ENCODE measurements at places on chromosomes 11 and 22.

GRCh38 chr22:44172370-44173108, 8.2 kb upstream of the PARVG start:
- DNase-seq: peak; percentile 6

DNA sequence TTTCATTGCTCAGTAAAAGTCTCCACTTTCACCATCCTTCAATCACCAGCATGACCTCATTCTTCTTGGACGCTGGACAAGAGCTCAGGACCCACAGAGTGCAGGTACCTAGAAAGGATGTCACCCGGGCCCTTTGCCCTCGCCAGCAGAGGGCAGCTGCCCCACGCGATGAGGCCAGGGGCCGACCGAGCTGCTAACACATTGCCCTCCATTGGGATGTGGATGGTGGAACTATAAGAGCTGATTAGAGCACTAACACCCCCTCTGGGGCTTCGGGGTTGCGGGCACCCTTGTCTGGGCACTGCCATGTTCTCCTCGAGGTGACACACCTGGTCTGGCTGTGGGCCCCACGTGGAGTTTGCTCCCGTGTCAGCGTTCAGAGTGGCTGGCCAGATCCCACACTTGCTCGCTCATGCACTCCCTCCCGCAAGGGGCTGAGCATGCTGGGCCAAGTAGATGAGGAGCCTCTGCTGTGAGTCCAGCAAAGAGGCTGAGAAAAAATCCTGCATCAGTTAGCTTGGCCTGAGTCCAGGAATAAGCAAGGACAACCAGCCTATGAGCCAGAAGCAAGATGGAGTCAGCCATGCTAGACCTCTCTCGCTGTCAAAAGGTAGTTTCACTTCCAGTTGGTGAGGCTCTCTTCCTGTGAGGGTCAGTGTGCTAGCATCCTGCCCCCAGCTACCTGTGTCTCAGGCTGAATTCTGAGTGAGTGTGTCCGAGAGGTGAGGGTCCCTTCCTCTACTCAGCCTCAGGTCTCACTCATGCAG, 9.8 kb downstream of the KRTAP5-6 start:
- no peak for DNase-seq

DNA sequence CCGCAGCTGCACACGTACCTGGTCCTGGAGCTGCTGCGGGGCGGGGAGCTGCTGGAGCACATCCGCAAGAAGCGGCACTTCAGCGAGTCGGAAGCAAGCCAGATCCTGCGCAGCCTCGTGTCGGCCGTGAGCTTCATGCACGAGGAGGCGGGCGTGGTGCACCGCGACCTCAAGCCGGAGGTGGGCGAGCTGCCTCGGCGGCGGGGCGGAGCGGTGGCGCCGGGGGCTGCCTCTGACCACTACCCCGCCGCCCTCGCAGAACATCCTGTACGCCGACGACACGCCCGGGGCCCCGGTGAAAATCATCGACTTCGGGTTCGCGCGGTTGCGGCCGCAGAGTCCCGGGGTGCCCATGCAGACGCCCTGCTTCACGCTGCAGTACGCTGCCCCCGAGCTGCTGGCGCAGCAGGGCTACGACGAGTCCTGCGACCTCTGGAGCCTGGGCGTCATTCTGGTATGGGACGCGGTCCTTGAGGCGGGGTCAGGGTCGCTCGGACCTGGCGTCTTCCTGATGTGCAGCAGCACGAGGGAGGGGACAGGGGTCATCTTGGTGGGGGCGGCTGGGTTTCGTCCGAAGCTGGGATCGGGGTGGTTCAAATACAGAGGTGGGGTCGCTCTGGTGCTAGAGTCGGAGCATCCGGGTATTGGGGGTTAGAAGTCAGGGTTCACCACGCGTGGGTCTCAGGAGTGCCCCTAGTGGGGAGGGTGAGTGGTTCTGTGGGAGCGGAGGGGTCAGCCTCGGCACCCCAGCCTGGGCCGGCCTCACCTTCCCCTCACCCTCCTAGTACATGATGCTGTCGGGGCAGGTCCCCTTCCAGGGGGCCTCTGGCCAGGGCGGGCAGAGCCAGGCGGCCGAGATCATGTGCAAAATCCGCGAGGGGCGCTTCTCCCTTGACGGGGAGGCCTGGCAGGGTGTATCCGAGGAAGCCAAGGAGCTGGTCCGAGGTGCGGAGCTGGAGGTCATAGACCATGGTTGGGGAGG, 10.8 kb downstream of the RPS6KA4 start:
- no peak for DNase-seq

GRCh38 chr22:40345815-40346184, 500 bp upstream of the ADSL start:
- DNase-seq: no peak

- DNase-seq: peak; percentile 40
Observed at GRCh38 chr11:33542921-33543320, 157.7 kb downstream of the C11orf91 start.

GRCh38 chr11:92907671-92908070, 61.8 kb upstream of the MTNR1B start:
- no peak for DNase-seq

DNA sequence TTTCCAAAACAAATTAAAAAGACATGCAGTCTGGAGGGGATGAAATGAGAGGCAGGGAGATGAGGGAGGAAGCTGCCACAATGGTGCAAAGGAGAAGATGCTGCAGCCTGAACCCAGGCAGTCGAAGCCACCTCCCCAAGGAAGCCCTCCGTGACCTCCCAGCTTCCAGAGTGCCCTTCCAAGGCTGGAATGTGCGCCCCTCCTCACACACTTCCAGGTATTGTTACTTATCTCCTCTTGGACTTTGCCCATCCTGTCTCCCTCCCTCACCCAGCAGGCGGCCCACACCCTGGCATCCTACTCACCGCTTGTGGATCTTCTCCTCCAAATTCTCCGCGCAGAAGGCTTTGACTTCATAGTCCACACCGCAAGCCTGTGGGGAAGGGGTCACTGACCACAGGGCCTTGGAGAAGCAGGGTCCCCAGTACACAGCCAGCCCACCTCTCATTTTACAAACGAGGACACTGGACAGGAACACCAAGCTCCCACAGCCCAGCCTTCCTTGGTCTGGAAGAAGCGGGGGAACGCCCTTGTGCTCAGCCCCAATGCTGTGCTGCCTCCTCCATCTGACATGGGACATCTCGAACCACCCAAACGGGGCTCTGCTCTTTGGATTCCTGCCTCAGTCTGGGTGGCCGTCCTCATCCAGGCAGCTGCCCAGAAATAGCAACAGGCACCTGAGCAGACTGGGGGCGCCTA, 40.3 kb downstream of the TPBGL start:
- DNase-seq: no peak

- no peak for DNase-seq
Observed at GRCh38 chr11:12198251-12199222, 88.1 kb downstream of the MICAL2 start.

DNA sequence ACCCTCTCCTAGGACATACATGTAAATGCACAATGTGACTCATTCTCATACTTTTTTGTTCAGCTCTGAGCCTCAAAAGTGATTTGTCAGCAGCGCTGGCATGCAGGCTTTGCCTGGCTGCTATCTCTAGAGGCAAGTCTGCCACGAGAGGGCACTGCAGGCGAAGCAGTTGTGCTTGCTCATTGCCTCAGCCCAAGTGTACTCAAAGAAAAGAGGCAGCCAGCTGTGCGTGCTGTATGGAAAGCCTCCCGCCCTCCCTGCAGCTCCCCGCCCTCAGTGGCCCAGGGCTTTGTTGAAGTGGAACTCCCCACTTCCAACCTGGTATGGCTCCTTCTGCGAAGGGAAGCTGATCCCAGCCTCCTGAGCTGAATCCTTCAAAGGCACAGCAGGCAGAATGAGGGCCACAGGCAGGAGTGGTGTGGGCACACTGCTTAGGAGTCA, 16.3 kb downstream of the SDHAF2 start:
- peak; percentile 97 for DNase-seq

- peak; percentile 5 for DNase-seq
Observed at GRCh38 chr11:5684036-5684645, 733 bp downstream of the TRIM5 start.

- DNase-seq: no peak
Observed at GRCh38 chr22:46081036-46081830, 69.1 kb upstream of the PPARA start.

DNA sequence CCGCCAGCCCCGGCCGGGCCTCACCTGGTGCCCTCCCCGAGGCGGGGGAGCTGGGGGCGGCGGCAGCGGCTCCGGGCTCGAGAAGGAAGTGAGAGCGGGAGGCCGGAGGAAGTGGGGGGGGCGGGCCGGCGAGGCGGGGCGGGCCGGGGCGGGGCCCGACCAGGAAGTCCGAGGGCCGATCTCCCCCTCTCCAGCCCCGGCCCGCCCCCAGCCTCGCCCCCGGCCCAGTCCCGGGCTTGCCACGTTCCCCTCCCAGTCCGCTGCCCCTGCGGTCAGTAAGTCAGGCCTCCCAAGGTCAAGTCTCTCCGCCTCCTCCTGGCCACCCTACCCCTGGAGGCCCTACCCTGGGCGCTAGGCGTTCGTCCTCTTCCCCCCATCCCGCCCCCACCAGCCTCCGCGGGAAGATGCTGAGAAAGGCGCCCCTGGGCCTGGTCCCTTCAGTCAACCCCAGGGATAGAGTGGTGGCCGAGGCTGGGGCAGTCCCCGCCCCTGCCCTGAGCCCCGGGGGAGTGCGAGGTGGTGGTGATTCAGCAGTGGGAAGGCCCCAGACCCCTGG, at the start of gene RHOG:
TSS of gene RHOG (minus strand) at position 90 of the 556 bp plus-strand sequence. CDS start 12,821 bp downstream, outside the sequence.
- DNase-seq: no peak

DNA sequence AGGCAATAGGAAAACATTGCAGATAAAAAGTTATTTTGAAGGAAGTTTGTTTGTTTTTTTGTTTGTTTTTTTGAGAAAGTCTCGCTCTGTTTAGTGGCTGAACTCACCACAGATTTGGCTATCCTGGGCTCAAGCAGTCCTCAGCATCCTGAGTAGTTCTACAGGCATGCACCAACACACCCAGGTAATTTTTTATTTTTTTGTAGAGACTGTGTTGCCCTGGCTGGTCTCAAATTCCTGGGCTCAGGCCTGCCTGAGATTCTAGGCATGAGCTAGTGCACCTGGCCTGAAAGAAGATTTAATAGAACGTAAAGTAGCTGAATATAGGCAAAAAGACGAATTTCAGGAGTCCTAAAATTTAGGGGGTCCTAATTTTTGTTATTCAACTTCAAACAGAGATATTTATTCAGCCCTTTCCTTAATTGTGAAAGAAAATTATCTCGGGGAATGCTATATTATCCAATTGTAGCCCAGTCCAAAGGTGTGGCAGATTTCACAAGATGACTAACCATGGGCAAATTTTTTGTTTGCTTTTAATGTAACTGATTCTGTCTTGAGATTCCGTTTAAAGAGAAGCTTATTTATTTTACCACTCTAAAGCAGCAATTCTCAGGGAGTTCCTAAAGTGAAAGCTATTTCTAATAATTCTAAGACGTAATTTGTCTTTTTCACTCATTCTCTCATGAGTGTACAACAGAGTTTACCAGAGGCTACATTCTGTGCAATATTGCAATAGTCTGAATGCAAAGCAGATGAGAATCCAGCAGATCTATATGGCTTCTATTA, 940 bp downstream of the IL18 start:
- no peak for DNase-seq

DNA sequence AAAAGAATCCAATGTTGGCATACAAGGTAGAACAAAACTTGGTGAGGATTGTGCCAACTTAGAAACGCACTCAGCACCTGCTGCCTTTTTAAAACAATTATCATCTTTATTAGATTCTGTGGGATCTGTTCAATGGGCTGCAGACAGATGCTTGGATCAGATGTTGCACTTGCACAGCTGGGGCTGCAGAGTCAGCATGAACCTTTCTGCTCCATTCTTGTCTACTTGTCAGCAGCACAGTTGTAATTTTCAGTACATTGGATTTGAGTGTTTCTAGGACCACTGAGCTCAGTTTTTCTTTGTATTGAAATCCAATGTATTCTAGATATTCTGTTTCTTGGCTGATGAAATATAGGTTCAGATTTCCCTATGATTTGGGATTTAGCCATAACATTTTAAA, 164.5 kb downstream of the LUZP2 start:
- DNase-seq: no peak

DNA sequence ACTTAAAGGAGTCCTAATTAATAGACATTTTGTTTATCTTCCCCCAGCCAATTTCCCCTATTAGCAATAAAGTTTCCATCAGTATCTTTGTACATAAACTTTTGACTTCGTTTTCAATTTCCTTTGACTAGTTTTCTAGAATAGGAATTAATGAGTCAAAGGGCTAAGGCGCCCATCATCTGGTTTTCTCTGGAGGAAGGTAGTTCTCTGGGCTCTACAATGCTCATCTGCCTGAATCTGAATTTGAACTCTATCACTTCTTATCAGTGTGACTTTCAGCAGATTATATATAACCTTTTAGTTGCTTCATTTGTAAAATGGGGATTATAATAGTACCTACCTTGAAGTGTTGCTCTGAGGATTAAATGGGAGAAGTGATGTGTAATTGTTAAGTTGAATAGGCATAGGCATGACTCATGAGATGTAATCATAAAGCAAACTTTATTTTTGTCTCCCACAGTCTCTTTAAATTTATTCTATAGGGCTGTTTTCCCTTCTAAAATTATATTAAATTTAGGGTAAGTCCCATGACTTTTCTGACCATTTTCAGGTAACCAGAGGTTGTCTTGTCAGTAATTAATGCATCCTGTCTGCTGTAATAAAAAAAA, 5.8 kb upstream of the TUB start:
- DNase-seq: no peak

GRCh38 chr11:76523147-76523546, 78.3 kb downstream of the EMSY start:
- DNase-seq: peak; percentile 6

GRCh38 chr11:70352100-70352499, 46.2 kb upstream of the CTTN start:
- DNase-seq: no peak

DNA sequence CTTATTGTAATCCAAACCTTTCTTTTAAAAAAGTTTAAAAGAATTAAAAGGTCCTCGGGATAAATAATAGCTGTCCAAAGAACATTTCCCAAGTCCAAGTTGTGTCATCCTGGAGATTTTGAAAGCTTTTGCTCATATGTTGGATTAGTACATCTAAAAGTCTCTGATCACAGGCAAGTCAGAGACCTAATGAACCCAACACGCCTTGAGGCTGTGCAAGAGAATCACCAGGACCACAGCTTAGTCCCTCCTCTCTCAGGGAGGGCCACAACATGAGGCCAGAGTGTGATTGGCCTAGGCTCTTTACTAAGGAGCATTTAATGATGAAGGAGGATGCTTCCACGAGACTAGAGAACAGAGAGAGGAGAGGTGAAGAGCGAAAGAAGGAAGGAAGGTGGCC, 98.7 kb upstream of the OR5AK2 start:
- no peak for DNase-seq

- DNase-seq: peak; percentile 91
Observed at GRCh38 chr11:132844956-132845696, 687.2 kb downstream of the OPCML start.

DNA sequence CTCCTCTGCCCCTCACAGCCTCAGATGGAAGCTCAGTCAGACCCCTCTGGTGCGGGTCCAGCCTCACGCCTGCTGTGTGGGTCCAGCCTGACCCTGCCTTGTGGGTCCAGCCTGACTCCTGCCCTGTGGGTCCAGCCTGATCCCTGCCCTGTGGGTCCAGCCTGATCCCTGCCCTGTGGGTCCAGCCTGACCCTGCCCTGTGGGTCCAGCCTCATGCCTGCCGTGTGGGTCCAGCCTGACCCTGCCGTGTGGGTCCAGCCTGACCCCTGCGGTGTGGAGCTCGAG, 445.3 kb downstream of the BRD1 start:
- no peak for DNase-seq

Data from brain microvascular endothelial cell (primary cell).